Activated CD4-positive, alpha-beta memory T cell treated with anti-CD3 and anti-CD28 coated beads for 36 hours (primary cell): ENCODE measurements at places on chromosomes 12 and 14.

DNA sequence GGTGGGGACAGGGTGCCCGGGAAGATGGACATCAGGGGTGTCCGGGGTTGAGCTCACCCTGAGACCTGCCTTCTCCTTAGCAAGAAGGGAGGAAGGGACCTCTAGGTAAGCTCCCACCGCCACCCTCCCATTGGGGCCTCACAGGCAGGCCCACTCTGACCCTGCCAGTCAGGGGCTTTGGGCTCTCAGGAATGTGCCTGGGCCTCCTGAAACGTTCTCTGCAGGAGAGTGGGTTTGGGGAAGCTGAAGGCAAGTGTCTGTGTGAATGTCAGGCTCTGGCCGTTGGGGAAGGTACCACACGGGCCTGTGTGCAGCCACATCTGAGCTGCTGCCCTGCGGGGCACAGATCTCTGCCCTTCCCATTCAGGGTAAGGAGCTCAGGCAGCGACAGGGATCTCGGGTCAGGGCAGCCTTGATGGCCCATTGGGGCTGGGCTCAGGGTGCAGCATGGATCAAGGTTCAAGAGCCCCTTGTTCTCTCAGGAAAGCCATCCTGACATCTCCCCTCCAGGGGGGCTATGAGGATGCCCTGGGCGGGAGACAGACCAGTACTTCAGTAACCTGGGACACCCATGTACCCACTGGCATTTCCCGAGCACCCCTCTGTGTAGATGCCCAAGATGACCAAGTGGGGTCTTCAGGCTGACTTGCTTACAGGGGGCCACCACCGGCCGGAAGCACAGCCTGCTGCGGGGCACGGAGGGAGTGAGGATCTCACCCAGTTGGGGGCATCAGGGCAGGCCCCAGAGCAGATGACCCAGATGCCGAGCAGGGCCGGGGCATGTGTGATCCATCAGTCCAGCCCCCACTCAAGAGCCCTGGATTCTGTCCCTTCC is 29.7 kb downstream of the FAM222A start:
- DNase-seq, result no peak

- no peak for DNase-seq
These were observed 31.2 kb upstream of the MMP17 start for GRCh38 chr12:131796754-131797587.

- no peak for DNase-seq
These were observed 23.5 kb upstream of the YY1 start for GRCh38 chr14:100215330-100215885.

DNA sequence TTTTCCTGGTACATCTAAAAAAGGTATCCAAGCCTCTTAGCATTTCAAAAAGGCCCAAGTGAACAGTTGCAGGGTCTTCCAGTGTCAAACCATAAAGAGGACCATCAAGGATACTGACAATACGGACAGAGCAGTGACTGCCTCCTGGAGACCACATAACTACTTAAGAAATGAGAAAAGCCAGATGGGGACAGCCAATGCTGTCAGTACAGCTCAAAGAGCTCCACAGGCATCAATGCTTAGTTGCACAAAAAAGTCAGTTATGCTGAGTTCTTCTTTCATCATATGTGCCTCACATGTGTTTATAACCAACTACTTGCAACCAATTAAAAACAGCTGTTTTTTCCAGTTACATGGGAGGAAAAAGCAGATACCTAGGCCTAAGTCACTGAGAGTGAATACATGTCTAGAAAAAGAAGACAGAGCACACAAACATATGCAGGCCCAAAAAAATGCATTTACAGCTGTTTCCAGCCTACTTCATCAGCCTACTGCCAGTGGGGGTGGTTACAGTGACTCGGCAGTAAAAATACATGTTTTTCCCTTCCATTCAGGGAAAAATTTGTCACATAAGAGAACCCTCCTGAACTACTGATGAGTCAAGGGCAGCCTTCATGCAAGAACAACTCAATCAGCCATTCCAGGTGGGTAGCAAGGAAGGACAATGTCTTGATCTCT is 84.0 kb downstream of the DCAF5 start:
- DNase-seq, result no peak

DNA sequence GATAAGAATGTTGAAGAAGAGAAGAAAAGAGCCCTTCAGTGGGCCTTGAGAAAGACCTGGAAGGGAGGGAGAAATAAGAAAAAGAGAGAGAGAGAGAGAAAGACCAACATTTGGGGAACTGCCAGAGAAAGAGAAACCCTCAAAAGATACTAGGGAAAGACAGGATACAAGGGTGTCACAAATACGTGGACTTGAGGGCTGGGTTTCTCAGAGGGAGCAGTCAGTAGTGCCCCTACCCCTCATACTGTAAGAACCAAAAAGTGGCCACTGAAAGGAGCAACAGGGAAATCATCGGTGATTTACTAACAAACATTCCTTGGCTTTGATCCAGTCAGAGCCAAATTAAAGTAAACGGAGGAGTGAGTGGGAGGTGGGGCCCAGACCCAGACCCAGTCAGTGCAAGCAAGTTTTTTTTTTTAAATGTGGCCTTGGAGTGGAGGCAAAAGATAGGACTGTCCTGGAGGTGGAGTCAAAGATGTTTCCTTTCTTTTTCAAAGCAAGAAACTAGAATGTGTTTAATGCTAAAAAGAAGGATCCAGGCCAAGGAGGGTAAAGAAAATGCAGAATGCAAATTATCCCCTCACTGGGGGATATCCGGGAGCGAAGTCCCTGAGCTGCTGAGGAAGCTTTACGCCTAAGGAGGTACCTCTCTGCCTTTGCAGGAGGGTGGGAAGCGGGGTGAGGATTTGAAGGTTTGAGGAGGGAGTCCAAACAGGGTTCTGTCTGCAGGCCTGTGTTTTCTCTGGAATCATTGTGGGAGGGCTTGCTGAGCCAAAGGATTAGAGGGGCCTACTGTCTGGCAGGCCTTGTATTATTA is 143.5 kb upstream of the AMIGO2 start:
- no peak for DNase-seq
